ENCODE measurements at places on chromosomes 12 and 14. TPM values are rescaled to one million over a fixed set of nuclear protein-coding genes. Genes with fewer than 3 reads are reported as not detected.

GRCh38 chr12:93153321-93153720, 224.2 kb upstream of the EEA1 start:
- peaks cover 15% of the 10 kb centered on the region for H3K4me1 ChIP-seq
- no peak for DNase-seq
- no peak overlapping the region for H3K27ac ChIP-seq
- no peaks in the 10 kb centered on the region for H3K27me3 ChIP-seq
- H3K4me3 ChIP-seq, result no peak overlapping the region
- H3K36me3 ChIP-seq, result no peaks in the 10 kb centered on the region

DNA sequence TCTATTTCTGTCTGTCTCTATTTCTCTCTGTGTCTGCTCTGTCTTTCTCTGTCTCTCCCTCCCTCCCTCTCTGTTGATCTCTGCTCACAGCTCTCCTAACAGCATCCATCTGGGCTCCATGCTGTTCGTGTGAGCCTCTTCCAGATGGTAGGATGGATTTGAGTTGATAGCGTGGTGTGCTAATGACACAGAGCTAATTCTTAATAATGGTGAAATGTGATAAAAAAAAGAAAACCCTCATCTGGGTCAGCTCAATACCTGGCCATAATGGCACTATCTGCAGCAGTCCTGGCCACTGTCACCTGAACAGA, 96.4 kb downstream of the AACS start:
- no peak overlapping the region for H3K27ac ChIP-seq
- no peaks in the 10 kb centered on the region for H3K4me1 ChIP-seq
- no peaks in the 10 kb centered on the region for H3K27me3 ChIP-seq

- no peak overlapping the region for H3K4me3 ChIP-seq
- no peaks in the 10 kb centered on the region for H3K36me3 ChIP-seq
- no peak overlapping the region for H3K27ac ChIP-seq
- no peak for DNase-seq
- peaks cover 11% of the 10 kb centered on the region for H3K4me1 ChIP-seq
These were observed 244.7 kb upstream of the KRR1 start for GRCh38 chr12:75756111-75756510.

DNA sequence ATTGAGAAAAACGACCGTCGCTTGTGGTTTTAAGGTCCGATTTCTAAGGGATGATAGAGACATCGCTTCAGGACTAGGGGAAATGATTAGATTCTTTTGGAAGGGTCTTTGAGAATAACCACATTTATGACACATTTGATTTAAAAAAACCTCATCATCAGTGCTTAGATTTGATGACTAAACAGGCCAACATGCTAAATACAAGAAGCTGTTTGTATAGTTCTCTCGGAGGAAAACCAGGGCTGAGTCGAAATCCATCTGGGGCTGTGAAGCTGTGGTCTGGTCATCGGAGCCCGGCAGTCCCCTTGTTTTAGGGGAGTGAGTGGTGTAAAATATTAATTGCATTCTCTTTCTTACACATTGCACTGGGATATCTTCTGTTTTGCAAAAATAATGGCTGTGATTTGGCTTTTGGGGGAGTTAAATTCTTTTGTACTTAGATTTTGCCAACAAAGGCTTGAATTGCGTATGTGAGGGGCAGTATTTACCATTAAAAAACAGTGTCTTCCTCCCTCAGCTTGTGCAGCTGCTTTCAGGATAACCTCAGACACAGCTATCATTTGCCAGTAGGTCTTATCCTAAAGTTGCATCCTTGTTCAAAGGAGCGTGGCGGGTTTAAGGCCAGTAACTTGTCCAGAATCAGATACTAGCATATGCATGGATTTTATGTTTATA, 550 bp downstream of the GNG2 start:
- H3K27me3 ChIP-seq, result no peaks in the 10 kb centered on the region
- no peaks in the 10 kb centered on the region for H3K36me3 ChIP-seq
- H3K4me1 ChIP-seq, result peaks cover 13% of the 10 kb centered on the region
- peak overlapping the region; percentile 39 for H3K27ac ChIP-seq
- no peak for DNase-seq
- no peak overlapping the region for H3K4me3 ChIP-seq

DNA sequence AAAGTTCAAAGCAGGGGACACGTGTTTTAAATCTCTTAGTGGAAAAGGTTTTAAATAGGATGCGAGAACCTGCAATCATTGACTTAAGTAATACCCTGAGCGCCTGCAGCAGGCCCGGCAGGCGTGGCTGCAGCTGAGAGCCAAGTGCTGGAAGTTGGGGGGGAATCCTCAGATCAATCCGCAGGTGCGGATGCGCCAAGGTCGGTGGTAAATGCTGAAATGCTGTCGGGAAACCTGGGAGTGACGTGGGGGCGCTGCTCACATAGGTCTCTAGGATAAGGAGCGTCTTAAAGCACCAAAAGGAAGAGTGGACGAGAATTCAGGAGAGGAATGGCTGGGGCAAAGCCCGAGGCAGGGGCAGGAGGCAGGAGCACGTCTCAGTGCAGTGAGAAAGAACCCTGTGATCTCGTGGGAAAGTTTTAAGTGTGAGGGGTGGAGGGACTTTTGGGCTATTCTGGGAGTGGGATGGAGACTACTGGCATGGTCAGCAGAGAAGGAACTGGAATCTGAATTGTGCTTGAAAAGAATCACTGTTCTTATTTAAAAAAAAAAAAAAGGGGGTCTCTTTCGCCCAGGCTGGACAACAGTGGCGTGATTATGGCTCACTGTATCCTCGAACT, 883 bp upstream of the CDCA4 start:
- H3K27me3 ChIP-seq, result no peaks in the 10 kb centered on the region
- no peaks in the 10 kb centered on the region for H3K36me3 ChIP-seq
- H3K4me3 ChIP-seq, result peak overlapping the region; percentile 14
- DNase-seq, result peak; percentile 36
- peak overlapping the region; percentile 55 for H3K27ac ChIP-seq

DNA sequence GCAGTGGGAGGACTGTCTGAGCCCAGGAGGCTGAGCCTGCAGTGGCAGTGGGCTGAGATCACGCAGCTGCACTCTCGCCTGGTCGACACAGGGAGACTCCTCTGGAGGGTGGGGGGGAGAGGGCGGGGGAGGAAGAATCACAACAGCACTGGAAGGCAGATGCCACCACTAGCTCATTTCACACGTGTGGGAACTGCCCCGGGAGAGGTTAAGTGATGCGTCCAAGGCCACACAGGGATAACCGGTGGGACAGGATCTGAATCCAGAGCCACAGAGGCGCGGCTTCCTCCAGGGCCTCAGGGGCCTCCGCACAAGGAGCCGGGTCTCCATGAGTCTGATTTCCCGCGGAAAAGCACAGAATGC, 20.8 kb downstream of the STX2 start:
- H3K27ac ChIP-seq, result peak overlapping the region; percentile 35
- H3K4me1 ChIP-seq, result peaks cover 10% of the 10 kb centered on the region
- H3K36me3 ChIP-seq, result no peaks in the 10 kb centered on the region
- H3K27me3 ChIP-seq, result no peaks in the 10 kb centered on the region
- DNase-seq, result no peak

DNA sequence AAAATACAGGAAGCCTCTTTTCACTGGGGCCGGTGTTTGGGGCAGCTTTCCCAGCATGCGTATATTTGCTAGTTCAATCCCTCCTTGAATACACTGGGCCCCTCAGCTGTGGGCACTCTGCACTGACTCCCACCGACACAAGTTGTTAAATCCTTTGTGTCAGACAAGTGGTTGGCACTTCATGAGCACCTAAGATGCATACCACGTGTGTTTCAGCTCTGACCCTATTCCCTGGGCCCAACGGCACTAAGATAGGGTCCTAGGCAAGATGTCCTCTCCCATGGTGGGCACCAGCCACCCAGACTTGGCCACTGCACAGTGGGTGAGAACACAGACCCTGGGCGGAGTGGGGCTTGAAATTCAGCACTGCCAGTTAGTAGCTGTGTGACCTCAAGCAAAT, 173.8 kb downstream of the BCL11B start:
- no peak for DNase-seq
- no peak overlapping the region for H3K4me3 ChIP-seq
- no peaks in the 10 kb centered on the region for H3K36me3 ChIP-seq
- H3K27ac ChIP-seq, result no peak overlapping the region
- no peaks in the 10 kb centered on the region for H3K4me1 ChIP-seq

GRCh38 chr12:113994051-113994450, 27.9 kb upstream of the RBM19 start:
- H3K4me1 ChIP-seq, result no peaks in the 10 kb centered on the region
- H3K27me3 ChIP-seq, result no peaks in the 10 kb centered on the region
- DNase-seq, result no peak
- H3K27ac ChIP-seq, result no peak overlapping the region

- H3K4me3 ChIP-seq, result no peak overlapping the region
- H3K27ac ChIP-seq, result no peak overlapping the region
- H3K4me1 ChIP-seq, result no peaks in the 10 kb centered on the region
- DNase-seq, result no peak
- no peaks in the 10 kb centered on the region for H3K36me3 ChIP-seq
These were observed 220.3 kb upstream of the ARID2 start for GRCh38 chr12:45509187-45509586.

GRCh38 chr12:91813701-91814100, 331.9 kb downstream of the BTG1 start:
- no peak overlapping the region for H3K27ac ChIP-seq
- DNase-seq, result no peak
- H3K36me3 ChIP-seq, result no peaks in the 10 kb centered on the region
- H3K4me3 ChIP-seq, result no peak overlapping the region

- no peaks in the 10 kb centered on the region for H3K27me3 ChIP-seq
- no peaks in the 10 kb centered on the region for H3K4me1 ChIP-seq
- no peaks in the 10 kb centered on the region for H3K36me3 ChIP-seq
These were observed 48.6 kb upstream of the PPP1R12A start for GRCh38 chr12:79983492-79983891.

DNA sequence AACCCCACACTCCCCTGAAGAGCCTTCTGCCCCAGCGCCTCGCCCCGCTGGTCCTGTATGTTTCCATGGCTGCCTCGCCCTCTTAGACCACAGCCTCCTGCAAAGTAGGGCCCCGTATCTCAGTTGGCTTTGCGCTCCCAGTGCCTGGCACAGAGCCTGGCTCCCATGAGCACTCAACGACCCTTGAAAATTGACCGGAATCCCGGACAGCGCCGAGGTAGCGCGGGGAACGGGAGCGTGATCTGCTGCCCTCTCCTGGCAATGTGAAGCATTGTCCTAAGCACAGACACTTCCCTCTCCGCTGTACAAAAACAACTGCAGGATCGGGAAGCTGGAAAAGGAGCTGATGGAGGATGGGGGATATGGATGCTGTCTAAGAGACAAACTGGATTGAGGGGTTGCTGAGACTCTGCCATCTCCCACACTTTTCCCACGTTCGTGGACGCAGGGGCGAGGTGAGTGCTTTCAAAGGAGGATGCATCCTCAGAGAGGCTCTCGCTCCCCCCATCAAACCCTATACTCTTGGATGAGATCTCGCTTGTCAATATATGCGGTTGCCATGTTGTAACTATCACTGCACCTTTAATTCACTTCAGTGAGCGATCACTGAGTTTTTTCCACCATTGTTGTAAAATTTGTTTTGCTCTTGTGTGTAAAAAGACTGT, 10.7 kb upstream of the FKBP4 start:
- no peak overlapping the region for H3K4me3 ChIP-seq
- H3K4me1 ChIP-seq, result peaks cover 12% of the 10 kb centered on the region
- H3K36me3 ChIP-seq, result no peaks in the 10 kb centered on the region
- H3K27me3 ChIP-seq, result no peaks in the 10 kb centered on the region
- no peak overlapping the region for H3K27ac ChIP-seq

DNA sequence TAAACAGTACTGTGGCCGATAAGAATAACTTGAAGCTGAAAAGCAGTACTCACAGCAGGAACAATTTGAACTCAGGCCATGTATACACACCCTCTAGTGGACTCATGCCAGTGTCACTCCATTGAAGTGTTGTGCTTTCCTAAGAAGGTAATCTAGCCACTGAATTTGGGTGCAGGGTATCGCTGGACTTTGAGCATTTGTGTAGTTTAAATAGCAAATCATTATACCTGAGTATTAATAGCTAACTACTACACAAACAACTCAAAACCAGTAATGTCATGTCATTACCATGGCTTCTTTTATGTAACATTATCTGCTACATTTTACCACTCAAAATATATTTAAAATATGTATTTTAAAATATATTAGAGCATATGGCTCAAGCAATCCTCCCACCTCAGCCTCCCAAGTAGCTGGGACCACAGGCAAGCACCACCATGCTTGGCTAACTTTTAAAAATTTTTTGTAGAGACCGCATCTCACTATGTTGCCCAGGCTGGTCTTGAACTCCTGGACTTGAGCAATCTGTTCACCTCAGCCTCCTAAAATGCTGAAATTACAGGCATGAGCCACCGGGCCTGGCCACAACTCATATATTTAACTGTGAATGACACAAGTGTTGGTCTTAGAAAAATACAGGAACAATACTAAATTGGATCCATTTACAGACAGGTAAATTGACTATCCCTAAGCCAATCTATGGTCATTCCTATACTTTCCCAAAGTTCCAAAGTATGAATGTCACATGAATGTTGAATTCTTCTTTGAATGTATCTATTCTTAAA, 25.6 kb upstream of the ARID4A start:
- H3K27ac ChIP-seq, result peak overlapping the region; percentile 44
- H3K27me3 ChIP-seq, result no peaks in the 10 kb centered on the region
- DNase-seq, result peak; percentile 70

DNA sequence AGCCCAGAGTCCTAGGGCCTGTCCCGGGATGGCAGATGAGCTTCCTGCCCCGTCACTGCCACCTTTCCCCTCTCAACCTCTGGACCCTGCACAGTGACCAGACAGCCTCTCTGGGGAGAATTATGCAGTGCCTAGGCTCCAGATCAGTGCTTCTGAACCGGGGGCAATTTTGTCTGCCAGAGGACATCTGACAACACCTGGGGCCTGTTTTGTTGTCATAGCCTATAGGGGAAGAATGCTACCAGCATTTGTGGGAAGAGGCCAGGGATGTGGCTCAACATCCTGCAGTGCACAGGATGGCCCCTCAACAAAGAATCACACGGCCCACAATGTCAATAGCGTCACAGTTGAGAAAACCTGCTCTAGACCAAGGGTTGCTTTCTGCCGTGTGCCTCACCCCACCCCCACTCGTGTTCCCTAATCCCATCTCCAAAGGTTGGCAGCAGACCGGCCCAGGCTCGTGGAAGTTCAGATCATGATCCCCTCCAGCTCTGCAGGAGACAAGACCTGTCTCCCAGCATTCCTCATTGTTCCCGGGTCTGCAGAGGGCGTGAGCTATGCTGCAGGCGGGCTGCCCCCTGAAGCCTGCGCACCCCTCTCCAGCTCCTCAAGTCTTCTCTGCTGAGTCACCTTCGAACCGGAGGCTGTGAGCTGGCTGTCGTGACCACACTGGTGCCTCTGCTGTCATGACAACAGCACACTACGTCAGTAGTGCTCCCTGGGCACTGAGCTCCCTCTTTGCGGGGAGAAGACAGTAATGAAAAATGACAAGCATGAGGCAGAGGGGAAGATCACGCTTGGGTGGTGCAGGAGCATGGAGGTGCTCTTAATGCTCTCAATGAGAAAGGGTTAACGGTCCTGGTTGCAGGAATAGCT, 2.0 kb upstream of the GAPDH start:
- peak overlapping the region; percentile 80 for H3K27ac ChIP-seq
- peaks cover 37% of the 10 kb centered on the region for H3K4me1 ChIP-seq
- DNase-seq, result peak; percentile 53
- H3K27me3 ChIP-seq, result no peaks in the 10 kb centered on the region
- H3K4me3 ChIP-seq, result no peak overlapping the region
- no peaks in the 10 kb centered on the region for H3K36me3 ChIP-seq

The ZNF385A gene
- 7.3 TPM for total RNA-seq

The MYH6 gene
- total RNA-seq, result 1.6 TPM

The ZDHHC22 gene
- not detected for total RNA-seq

The FAM186B gene
- not detected for total RNA-seq
